Esophagus squamous epithelium (tissue), 5 donors: ENCODE measurements at places on chromosomes 6 and 20.

GRCh38 chr6:2665146-2666070 lies 85.3 kb downstream of the MYLK4 start:
- DNase-seq: no peak

- no peak for DNase-seq
Measured at GRCh38 chr6:63391203-63391970, 71.6 kb upstream of the LGSN start.

DNA sequence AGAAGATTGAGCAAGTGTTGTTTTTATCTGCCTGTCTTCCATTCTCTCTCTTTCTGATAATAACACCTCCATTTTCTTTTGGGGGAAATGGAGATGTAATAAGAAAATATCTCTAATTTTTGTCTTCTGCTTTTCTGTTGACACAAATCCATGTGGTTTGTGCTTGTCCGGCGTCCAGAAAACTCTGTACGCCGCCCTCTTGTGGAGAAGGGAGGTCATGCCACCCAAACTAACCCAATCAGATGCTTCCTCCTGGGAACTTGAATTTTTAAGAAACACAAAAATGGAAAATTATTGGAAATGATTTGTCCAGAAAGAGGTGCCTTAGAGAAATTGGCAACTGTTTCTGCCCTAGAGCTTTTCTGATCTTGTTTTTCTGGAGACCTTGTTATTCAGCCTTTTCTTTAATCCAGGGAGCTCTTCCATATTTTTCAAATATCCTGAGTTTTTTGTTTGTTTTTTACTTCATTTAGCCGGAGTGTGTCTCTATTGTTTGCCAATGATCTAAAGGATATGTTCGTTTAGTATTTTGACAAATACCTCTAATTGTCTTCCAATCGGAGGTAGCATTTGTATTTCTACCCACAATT lies 17.8 kb upstream of the FNDC1 start:
- DNase-seq: no peak

DNA sequence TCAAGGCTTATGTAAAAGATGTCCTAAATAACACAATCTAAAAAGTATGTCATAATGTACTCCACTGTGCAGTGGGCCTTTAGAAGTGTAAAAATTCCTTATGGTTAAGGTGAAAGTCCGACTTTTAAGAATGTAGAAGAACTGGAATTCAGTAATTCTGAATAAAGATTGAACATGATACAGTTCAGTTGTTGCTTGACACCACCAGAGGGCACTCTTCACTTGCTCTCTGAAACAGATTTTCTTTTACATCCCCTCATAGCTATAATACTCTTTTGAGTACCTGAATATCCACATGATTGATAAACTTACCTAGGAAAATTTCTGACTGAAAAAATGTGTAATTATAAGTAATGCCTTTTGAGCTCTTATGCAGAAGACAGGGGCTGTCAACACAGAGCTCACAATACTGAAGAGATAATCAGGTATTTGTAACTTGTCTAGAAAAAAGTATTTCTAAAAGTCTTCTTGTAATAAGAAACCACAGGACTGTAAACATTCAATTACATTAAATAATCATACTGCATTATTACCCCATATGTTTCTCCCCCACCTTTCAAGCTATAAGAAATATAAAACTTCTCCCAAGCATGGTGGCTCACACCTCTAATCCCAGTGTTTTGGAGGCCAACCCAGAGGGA lies 92.1 kb downstream of the POPDC3 start:
- DNase-seq: no peak

- DNase-seq: no peak
Measured at GRCh38 chr20:18734525-18735189, 78.9 kb upstream of the SCP2D1 start.

- DNase-seq: no peak
Measured at GRCh38 chr6:38164131-38164481, 344.6 kb downstream of the ZFAND3 start.

GRCh38 chr6:13992417-13993055 lies 67.8 kb downstream of the RNF182 start:
- no peak for DNase-seq

DNA sequence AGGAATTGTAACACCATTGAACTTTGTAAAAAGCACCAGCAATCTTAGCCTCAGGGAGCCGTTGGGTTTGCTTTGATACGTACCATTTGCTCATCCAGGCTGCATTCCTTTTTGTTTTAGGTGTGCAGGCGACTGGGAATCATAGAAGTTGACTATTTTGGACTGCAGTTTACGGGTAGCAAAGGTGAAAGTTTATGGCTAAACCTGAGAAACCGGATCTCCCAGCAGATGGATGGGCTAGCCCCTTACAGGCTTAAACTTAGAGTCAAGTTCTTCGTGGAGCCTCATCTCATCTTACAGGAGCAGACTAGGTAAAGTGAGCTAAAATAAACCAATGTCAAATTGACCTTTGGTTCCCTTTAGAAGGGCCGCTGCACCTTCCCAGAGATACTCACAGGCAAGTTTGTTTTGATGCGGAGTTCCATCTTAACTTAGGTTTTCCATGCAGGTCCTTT lies 1.6 kb downstream of the MYLIP start:
- DNase-seq: no peak

- DNase-seq: no peak
Measured at GRCh38 chr6:65979120-65979519, 272.1 kb upstream of the EYS start.

- DNase-seq: no peak
Measured at GRCh38 chr20:51126337-51126736, 103.4 kb upstream of the KCNG1 start.

- no peak for DNase-seq
Measured at GRCh38 chr20:57678340-57678739, 31.5 kb downstream of the PMEPA1 start.

GRCh38 chr6:65569505-65569904 lies 137.5 kb downstream of the EYS start:
- no peak for DNase-seq

GRCh38 chr6:89862698-89863097 lies 31.6 kb upstream of the GJA10 start:
- no peak for DNase-seq

DNA sequence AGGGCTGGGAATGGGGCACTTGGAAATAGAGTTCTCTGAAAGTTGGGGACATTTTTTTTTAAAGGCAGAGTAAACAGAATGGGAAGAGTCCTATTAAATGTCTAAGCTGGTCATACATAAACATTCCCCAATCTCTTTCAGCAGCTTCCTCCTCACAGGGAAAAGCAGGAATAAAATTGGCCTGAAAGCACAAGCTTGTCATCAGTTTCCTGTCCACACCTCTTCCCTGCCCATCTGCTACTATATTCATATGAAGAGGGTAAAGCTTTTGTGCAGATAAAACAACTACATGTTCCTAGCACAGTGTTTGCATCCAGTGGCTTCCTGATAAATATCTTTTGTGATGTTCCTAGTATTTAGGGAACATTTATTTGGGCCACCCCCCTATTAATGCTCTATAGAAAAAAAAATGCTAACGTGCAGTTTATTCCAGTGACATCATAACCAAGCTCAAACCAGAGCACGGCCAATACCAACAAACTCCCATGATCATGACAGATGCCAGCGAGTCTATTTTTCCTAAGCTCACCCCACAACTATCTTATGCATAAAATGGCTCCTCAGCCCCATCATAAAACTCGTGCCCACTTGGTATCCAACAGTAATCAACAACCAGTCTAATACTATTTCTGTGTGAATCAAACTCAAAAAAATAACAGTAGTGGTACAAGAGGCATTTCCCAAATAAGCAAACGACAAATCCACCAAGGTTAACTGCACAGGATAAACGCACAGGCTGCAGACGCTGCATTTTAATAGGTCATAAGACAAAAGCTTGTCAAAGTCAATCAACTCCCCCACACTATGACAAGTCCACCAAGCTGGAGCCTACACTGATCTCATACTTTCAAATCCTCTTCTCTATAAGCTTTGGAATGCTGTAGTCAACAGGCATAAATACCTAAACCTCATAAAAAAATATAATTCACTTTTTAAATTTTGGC lies 95.3 kb downstream of the EPB41L2 start:
- DNase-seq: no peak

DNA sequence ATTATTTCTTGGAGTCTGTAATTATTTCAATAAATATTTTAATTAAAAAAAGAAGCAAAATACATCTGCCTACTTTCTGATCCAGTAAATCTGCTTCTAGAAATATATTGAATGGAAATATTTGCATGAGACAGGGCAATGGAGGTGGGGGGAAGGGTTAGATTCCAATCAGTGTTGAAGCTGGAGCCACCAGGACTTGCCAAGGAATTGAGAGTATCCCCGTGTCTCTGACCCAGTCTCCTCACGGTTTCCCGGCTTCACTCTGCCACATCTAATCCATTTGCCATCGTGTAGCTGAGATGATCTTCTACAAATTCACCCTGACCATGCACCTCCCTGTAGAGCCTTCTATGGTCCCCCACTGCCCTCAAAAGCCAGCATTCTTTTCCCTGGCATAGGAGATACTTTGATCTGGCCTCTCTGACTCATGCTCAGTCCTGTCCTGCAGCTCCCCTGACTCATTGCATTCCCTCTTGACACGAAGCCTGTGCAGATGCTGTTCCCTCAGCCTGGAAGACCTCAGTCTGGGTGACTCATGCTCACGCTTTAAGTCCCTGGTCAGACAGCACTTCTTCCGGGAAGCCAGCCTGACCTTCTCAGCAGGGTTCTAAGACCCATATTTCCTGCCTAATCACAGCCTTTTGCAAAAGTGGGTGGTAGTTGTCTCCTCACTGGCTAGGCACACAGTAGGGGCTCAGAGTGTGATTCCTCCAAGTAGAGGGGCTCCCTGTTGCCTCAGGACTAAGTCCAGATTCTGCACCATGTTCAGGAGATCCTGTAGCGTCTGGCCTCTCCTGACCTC lies 23.0 kb upstream of the FKBP1A start:
- DNase-seq: no peak

- no peak for DNase-seq
Measured at GRCh38 chr6:99993533-99994251, at the start of gene MCHR2. TSS of gene MCHR2 (minus strand) at chr6:99994223. CDS start at chr6:99956147, 38,076 bp downstream.

- DNase-seq: no peak
Measured at GRCh38 chr20:44123874-44124535, 63.0 kb downstream of the JPH2 start.

DNA sequence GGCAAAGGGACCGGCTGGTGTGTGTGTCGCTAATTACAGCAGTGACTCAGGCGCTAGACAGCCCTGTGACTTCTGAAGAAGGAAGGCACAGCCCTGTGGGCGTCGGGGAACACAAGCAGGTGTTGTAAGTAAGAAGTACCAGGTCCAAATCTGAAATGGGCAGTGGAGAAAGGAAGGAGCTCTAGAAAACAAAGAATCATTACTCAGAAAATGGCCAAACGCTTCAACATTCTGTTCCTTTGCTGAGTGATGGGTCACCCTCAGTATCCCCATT lies 106.8 kb downstream of the PXDC1 start:
- DNase-seq: no peak

DNA sequence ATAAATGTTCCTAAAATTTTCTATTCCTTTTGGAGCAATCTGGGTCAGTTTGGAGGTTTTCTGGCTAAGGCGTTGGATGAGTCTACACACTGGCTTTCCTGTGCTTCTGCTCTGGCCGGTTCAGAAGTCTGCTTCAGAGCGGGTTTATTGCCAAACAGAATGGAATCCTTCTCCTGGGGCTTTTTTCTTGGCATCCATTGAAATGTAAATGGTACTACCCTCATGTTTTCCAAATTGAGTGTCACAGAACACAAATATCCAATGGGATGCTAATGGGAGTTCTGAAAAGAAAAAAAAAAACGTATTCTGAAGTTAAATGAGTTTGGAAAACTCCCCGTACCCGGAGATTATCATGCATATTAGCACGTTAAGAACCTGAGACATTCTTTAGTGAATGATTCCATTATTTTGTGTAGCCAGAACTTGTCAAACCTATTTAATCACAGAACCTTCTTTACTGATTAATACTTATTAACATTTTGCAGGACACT lies 930.3 kb downstream of the QKI start:
- DNase-seq: no peak

GRCh38 chr20:21677261-21677660 lies 28.2 kb upstream of the PAX1 start:
- DNase-seq: no peak

- DNase-seq: no peak
Measured at GRCh38 chr6:797479-798077, 104.6 kb upstream of the EXOC2 start.

DNA sequence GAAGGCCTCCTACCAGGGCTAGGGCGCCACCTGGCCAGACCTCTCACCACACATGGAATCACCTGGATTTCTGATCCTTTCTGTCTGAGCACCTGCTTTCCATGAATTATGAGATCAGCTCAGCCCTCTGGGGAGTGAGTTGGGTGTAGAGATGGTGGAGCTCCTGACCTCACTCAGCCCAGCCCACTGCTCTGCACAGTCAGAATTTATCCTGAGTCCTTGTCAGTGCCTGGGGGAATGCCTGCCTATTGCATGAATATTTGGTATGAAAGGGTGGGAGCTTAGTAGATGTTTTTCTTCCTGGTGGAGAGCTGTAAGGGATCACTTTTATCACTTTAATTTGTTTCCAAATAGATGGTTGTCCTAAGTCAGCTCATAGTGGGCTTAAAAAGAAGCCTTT lies 47.5 kb downstream of the DTD1 start:
- DNase-seq: no peak

GRCh38 chr20:9204979-9205378 lies 136.1 kb downstream of the PLCB4 start:
- DNase-seq: no peak

- no peak for DNase-seq
Measured at GRCh38 chr6:163389354-163389753, 25.2 kb upstream of the QKI start.

DNA sequence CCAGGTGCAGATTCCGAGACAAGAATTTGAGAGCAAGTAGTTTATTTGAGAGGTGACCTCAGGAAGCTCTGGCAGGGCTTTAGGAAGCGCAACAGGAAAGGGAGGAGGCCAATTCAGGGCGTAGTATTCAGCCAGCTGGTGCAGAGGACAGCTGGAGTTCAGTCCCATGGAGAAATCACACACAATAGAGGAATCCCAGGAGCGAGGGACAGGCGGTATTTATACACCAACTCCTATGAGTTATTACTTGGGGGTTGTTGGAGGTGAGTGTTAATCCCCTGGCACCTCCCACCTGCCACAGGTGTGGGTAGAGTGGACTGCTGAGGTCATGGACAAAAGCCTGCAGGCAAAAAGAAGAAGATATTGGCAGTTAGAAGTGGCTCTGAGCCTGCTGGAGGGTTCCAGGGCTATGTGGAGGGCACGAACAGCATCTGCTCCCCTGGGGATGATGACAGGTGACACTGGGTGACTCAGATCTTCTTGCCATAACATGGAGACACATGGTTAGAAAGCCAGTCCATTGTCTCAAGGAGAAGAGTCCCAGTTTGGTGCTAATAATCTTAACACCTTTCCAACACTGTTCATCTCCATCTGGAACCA lies 13.9 kb upstream of the SULF2 start:
- DNase-seq: no peak

DNA sequence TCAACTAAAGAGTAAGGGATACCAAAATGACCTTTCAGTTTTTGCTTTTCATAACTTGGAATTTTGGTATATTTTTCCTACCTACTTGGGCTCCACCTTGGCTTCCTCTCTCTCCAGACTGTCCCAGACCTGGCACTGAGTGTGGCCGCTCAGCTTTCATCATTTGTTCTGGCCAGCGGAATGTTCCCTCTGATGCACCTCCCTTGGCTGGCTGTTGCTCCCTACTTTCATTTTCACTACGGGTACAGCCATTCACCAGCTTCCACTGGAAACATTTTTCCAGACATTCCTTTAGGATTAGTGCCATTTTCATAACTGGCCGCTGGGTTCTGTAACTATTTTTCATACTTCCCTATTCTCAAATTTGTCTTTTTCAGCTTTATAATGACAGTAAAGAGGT lies 487.4 kb downstream of the TENT5A start:
- DNase-seq: no peak

- DNase-seq: no peak
Measured at GRCh38 chr6:157808405-157808950, 14.6 kb upstream of the SNX9 start.

- no peak for DNase-seq
Measured at GRCh38 chr20:7499201-7499600, 441.1 kb downstream of the HAO1 start.
